NCI-H1105 treated with DMSO at 0.1 percent for 48 hours (cell line): ENCODE measurements at places on chromosomes 1 and 21.

DNA sequence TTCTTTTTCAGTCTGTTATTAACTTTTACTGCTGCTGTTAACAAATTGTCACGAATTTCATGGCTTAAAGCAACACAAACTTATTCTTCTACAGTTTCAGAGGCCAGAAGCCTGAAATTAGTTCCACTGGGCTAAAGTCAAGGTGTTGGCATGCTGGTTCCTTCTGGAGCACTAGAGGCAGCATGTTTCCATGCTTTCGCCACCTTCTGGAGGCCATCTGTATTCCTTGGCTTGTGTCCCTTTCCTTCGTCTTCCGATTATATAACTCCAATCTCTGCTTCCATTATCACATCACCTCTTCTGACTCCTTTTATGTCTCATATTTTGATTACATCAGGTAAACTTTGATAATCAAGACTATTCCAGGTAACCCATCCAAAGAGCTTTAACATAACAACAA is 1742.1 kb downstream of the BRINP3 start:
- no peak for DNase-seq

DNA sequence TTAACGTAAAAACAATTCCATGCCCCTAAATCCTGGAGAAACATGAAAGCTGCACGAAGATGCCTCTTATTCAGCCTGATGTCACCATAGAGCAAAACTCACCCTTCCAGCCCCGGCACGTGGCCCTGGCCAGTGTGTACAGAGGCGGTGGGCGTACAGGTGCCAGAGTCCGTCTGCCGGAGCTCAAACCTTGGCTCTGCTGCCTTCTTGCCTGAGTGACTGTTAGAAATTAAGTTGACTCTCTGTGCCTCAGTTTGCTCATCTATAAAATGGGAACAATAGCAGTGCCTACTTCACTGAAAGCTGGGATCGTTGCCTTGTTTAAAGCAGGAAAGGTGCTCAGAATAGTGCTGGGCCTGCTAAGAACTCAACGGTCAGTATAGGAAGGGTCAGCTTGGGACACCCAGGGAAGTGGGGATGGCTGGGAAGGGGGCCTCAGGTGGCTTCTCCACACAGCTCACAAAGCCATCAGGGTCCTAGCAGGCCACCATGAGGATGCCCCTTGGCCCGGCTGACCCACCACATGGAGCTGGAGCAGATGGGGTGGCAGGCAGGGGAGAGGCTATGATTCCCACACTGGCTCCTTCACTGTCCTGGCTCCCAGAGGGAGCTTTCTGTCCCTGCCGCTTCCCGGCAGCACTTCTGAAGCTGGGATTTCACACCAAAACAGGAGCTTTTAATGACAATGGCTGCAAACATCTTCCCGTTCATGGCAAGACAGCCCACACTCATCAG is 237.2 kb downstream of the NPHP4 start:
- DNase-seq, result no peak

- DNase-seq, result no peak
These were observed 31.8 kb downstream of the SIPA1L2 start for GRCh38 chr1:232598133-232598532.

DNA sequence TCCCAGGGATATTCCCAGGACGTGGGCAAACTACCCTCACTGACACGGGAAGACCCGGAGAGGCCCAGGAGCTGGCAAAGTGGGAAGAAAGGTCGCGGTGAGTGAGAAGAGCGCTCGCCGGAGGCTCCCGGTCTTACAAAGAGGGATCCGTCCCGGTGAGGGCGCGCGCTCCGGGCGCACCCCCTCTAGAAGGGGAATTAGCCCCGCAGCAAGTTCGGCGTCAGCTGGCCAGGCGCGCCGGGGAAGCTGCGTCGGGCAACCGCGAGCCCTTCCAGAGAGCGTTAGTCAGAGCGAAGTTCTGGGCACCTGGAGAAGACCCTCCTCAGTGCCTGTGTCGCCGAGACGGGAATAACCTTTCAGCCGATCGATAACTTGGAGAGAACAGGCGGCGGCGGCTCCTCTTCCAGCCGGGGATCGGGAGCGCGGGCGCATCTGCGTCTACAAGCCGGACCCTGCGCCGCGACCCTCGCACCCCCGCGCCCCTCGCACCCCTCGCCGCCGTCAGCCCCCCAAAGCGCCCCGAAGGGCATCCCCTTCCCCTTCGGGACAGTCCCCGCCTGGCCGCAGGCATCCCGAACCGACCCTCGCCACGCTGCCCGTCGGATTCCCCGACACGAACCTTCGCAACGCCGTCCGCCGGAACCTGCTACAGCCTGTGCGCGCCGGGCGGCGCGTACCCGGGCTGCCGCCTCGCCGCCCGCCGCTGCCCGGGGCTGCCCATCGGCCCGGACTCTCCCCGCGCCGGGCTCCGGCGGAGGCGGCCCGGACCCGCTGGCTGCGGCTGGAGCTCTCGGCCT is 485 bp downstream of the SIPA1L2 start:
- DNase-seq, result peak; percentile 20

DNA sequence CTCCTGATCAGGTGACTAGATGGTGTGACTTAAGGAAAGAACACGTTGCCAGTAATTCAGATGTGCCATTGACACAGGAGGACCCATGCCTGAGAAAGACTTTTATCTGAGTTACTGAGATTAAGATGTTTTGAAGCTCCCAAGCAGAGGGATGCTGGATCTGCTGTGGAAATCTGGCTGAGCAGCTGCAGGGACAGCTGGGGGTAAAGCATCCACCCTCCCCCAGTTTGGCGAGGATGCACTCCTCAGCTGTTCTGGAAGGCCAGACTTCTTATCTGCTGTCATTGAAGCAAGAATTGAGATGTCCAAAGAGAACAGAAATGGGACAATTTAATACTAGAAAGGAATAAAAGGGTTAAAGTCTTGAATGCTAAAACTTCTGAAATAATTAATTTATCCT is 25.7 kb downstream of the TTC3 start:
- no peak for DNase-seq

DNA sequence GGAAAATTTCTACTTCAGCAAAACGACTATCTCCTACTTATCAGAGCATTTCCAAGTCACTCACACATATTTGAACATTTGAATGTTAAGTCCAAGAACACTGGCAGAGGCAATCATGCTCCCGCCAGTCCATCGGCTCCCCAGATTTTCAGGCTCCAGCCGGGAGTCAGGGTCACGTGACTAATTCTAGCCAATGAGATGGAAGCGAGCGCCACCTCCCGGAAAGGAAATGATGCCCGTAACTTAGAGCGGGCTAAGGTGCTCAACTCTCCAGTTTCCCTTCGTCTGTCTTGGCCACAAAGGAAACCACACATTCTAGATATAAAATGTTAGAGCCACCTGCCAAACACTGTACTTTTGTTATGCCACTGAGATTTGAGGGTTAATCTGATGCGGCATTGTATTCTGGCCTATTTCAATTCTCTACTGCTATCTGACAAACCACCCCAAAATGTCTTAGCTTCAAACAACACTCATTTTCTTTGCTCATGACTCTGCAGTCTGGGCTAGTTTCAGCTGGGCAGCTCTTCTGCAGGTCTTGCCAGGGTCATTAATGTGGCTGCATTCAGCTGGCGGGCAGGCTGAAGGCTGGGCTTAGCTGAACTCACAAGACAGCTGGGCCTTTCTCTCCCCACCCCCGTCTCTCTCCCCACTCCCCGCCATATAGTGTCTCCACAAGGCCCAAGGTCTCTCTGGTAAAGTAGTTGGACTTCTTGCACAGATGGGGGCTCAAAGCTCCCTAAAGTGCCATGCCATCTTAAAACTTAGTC is 16.5 kb upstream of the LHX4 start:
- no peak for DNase-seq

- no peak for DNase-seq
These were observed 232.6 kb downstream of the PCP4 start for GRCh38 chr21:40099809-40100208.

DNA sequence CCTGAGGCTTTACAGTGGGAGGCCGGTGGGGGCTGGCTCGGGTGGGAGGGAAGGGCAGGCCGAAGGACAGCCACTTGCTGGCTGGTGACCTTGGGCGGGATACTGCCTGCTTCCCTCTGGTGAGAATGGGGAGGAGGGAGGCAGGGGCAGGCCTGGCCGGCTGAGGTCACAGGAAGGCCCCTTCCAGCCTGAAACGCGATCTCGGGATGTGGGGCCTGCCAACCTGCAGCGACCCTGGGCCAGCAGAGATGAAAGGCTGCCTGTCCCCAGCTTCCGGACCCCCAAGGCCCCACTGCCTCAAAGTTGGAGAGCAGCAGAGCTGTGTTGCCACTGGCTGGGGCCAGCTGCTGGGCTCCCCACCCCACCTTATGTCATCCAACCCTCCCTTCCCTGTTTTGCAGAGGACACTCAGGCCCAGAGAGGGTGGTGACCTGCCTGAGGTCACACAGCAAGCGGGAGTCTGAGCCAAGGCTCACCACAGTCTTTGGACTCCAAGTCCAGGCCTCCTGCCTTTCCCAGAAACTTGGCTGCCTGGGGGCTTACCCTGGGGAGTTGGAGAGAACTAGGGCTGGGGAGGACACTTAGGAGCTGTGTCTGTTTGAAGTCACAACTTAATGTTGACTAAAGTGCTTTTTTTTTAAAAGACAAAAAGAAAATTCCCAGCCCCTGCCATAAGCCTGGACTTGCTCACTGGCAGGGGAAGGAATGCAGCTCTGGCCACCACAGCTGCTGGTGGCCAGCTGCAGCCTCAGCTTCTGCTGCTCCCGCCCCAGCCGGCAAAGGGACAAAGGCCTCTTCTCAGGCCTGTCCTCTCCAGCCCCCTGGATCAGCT is 14.8 kb upstream of the WASF2 start:
- DNase-seq, result no peak

DNA sequence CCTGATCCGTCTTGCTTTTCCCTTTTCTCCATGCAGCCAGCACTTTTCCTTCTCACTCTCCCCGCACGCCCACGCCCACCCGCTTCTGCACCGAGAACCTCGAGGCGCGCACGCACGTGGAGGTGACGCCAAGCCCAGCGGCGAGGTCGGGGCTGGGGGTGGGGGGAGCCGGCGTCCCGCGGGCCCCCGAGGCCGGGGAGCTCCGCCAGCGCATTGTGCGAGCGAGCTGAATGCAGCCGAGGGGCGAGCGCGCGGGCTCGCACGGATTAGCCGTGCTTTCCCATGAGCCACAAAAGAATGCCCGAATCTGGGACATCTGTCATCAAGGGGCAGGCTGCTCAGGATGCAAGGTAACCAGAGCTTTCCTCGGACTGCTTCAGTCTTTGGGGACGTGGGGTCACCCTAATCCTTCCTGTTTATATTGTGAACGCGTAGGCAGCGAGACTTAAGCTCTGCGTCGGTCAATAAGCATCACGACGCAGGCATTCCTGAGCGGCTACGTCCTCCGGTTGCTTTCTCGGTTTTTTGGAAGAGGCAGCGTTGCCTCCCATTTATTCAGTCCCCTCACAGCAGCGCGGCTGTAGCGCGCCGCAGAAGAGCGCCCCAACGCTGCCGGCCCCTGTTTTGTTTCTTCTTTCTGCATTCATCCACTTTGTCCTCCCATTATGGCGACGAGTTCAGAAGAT is 67.3 kb upstream of the AKT3 start:
- DNase-seq, result peak; percentile 29

DNA sequence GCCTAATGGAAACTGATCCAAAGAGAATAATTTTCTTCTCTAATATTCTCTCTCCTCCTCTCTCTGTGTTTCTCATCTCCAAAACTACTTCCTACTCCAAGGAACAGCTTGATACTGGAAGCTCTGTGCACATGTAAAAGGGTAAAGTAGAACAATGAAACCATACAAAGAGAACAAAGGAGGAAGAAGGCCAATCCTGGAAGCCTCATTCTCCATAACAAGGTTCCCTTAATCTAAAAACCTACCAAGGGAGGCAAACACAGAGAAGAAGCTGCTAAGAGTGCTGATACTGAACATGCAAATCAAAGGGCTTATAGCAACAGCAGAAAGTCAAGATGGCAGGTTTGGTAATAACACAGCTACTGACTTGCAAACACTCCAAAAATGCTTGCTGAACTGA is 44.4 kb downstream of the SIPA1L2 start:
- DNase-seq, result no peak

DNA sequence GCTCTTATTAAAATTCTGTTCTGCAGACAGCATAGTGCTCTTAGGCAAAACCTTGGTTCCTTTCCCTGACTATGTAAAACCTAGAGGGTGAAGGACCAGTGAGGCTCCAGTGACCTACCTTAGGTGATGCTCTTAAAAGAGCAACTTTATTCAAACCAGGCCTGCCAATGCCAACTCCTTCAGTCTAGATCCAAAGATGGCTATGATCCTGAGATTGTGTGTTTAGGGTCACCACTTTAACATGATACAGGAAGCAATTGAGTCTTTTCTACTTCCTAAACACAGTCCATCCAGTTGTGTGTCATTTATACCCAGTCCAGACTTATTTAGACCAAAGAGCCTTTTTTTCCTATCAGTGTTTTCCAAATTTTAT is 10.8 kb downstream of the MCL1 start:
- no peak for DNase-seq

GRCh38 chr1:147384804-147385203 is 142.3 kb downstream of the CHD1L start:
- no peak for DNase-seq

GRCh38 chr1:155646307-155646706 is 36.3 kb downstream of the MSTO1 start:
- no peak for DNase-seq

DNA sequence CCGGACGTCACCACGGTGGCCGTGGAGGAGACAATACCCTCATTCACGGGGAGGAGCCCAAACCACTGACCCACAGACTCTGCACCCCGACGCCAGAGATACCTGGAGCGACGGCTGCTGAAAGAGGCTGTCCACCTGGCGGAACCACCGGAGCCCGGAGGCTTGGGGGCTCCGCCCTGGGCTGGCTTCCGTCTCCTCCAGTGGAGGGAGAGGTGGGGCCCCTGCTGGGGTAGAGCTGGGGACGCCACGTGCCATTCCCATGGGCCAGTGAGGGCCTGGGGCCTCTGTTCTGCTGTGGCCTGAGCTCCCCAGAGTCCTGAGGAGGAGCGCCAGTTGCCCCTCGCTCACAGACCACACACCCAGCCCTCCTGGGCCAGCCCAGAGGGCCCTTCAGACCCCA is 7.0 kb downstream of the TNFRSF14 start:
- no peak for DNase-seq

DNA sequence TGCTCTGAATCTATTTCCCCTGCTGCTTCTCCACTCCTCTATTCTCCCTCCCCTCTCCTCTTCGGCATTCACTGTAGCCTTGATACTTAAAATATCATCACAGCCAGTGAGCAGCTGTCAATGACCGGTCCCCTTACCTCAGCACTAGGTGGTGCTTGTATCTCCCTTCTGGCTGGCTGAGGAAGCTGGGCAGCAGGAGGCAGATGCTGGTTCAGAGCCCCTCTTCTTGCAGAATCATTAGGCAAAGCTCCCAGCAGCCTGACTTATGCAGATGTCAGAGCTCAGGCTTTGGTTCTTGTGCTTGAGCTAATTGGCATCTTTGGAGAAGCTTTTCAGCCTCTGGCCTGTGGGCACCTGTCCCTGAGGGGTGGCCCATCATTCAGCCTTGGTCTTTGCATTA is 31.9 kb upstream of the KCNA2 start:
- DNase-seq, result no peak

GRCh38 chr1:24905979-24906720 is 23.9 kb downstream of the RUNX3 start:
- DNase-seq, result no peak

DNA sequence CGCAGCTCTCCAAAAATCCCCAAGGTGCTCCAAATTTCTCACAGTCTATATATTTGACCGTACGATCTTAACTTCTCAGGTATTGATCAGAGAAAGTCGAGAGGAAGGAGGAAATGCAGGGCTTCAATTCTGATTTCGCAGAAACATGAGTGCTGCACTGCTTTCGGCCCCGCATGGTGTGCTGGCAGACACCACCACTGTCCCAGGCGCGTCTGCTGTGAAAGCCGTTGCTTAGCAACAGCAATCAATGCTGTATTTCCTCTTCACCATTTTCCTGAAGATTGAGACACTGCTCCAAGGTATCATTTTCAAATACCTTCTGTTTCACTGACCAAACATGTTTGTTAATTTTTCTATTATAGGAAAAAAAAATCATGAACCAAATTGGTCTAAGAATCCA is 296.3 kb downstream of the SMYD3 start:
- DNase-seq, result peak; percentile 37
